ENCODE measurements at places on chromosomes 3 and 15.
A peak's percentile ranks its signal among the peaks of the same experiment; 100 is the strongest.

GRCh38 chr3:133747907-133748639, 1.9 kb downstream of the TF start:
- no peak for DNase-seq

DNA sequence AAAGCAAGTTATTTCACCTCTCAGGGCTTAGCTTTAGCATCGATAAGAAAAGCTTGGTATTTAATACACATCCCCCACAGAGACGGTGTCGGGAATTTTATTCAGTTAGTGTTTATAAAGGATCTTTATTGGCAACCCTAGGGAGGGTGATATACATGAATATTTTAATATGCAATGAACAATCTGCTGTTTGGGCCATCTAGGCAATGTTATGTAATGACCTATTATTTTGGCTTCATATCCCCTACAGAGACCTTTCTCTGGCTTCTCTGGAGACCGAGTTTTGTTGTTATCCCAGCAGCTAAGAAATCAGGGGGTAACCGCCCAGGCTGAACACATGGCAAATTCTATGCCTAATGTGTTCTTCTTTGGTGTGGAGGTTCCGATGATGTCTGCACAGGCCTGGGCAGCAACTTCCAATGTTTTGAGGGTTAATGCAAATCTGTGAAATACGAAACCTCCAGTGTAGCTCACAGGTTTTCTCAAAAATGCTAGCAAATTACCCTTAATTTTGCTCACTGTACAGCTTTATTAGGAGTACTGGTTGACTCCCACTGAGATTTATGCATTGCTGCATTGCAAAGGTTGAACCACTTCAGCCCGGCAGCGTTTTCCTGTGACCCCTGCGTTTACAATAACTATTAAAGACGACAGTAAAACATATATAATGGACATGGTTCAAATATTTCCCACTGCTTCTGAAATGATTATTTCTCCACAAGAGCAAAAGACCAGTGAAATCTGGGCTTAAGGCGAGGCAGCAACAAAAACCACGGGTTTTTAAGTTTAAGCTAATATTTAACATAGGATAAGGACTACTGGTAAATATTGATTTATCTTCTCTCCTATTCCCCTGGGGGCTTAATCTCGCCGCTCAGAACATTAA, 298.3 kb upstream of the NR2E3 start:
- no peak for DNase-seq

DNA sequence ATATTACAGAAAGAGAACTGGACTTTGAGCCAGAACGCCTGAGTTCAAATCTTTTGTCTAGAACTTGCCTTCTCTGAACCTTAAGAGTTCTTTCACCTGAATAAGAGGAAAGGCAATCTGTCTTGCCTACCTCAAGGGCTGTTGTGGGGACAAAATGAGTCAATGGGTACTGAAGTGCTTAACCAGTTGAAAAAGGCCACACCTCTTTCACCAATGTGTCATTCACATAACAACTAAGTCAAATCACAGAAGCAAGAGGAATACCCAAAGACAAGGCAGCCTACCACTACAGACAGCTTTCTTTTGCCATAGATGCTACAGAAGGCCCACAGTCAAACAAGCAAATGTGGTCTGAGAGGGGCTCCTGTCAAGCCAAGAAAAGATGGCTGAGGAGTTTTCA, 39.7 kb downstream of the NBEAL2 start:
- DNase-seq, result no peak

DNA sequence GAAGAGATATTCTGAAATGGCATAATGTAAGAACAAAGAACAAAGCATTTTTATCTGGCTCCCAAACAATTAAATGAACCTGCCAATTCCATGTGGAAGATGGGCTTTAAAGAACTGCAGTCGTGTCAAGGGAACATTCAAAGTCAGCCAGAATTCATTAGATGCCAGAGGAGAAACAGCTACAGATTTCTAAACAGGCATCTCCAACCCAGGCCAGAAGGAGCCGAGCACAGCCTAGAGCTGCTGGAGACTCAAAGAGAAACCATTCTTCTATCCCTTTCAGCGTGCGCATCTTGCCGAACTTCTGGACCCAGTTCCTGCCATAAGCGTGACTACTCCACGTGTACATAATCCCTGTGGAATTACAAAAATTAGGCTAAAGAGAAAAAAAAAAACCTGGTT, 60.4 kb downstream of the MB21D2 start:
- no peak for DNase-seq

- DNase-seq, result peak; percentile 15
Measured at GRCh38 chr3:157201648-157202278, 41.8 kb upstream of the CCNL1 start.

- no peak for DNase-seq
Measured at GRCh38 chr3:55247666-55248065, 239.4 kb downstream of the WNT5A start.

DNA sequence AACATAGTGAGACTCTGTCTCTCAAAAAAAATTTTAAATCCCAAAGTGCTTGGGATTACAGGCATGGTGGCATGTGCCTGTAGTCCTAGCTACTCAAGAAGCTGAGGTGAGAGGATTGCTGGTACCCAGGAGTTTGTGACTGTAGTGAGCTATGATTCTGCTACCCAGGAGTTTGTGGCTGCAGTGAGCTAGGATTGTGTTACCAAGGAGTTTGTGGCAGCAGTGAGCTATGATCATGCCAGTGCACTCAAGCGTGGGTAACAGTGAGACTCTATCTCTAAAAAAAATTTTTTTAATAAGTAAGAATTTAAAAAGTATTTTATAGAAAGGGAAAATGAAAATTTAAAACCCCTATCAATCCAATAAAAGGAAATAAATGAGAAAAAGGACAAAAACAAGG, 69.5 kb downstream of the FAIM start:
- peak; percentile 42 for DNase-seq

GRCh38 chr3:171984883-171985282, 54.5 kb upstream of the FNDC3B start:
- no peak for DNase-seq
